Spleen (tissue), 13 donors: ENCODE measurements at places on chromosomes 3 and 15. TPM values are rescaled to one million over a fixed set of nuclear protein-coding genes. Genes with fewer than 3 reads are reported as not detected.
A peak's percentile ranks its signal among the peaks of the same experiment; 100 is the strongest.

DNA sequence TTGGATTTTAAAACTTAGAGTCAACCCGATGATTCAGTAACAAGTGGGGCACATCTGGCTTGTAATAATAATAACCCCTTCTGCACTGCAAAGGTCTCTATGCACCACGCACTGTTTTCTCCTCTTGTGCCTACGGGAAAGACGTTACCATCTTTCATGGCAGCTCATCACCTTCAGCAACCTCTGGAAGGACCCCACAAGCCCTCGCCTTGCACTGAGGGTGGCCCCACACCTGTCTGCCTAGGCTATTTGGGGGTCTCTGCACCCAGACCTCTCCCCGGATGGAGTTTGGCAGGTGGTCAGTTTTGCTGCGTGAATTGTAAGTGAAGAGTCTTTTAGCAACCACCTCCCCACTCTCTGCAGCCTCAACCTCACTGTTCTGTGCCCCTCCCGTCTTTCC is 138.6 kb upstream of the MEF2A start:
- H3K4me3 ChIP-seq, result no peak overlapping the region
- H3K27ac ChIP-seq, result no peak overlapping the region
- no peaks in the 10 kb centered on the region for H3K27me3 ChIP-seq
- no peaks in the 10 kb centered on the region for H3K36me3 ChIP-seq
- DNase-seq, result peak; percentile 44

Gene PPIB
- polyA plus RNA-seq, result 281 TPM

- no peaks in the 10 kb centered on the region for H3K36me3 ChIP-seq
- no peak for DNase-seq
- H3K27me3 ChIP-seq, result no peaks in the 10 kb centered on the region
- H3K27ac ChIP-seq, result no peak overlapping the region
- H3K4me1 ChIP-seq, result no peaks in the 10 kb centered on the region
Observed at GRCh38 chr3:97935842-97936241, 36.4 kb downstream of the RIOX2 start.

GRCh38 chr3:32109256-32109655 is 2.8 kb downstream of the GPD1L start:
- H3K4me1 ChIP-seq, result peaks cover 54% of the 10 kb centered on the region
- H3K27ac ChIP-seq, result no peak overlapping the region
- DNase-seq, result no peak

GRCh38 chr15:91153954-91154353 is 53.9 kb downstream of the SV2B start:
- H3K27me3 ChIP-seq, result peaks cover 6% of the 10 kb centered on the region
- no peaks in the 10 kb centered on the region for H3K36me3 ChIP-seq
- no peak overlapping the region for H3K27ac ChIP-seq
- no peak overlapping the region for H3K4me3 ChIP-seq
- DNase-seq, result no peak
- no peaks in the 10 kb centered on the region for H3K4me1 ChIP-seq

Gene CPN2
- polyA plus RNA-seq, result 1.0 TPM

- H3K4me1 ChIP-seq, result peaks cover 14% of the 10 kb centered on the region
- H3K27me3 ChIP-seq, result no peaks in the 10 kb centered on the region
- H3K27ac ChIP-seq, result peak overlapping the region; percentile 22
Observed at GRCh38 chr3:188284455-188285212, 130.7 kb downstream of the LPP start.

- DNase-seq, result no peak
- H3K36me3 ChIP-seq, result no peaks in the 10 kb centered on the region
- H3K4me3 ChIP-seq, result no peak overlapping the region
- no peaks in the 10 kb centered on the region for H3K4me1 ChIP-seq
Observed at GRCh38 chr15:27176785-27177406, 205.9 kb downstream of the GABRG3 start.

Gene ACY1
- 29.8 TPM for polyA plus RNA-seq

- peak overlapping the region; percentile 85 for H3K27ac ChIP-seq
- no peaks in the 10 kb centered on the region for H3K27me3 ChIP-seq
- no peak overlapping the region for H3K4me3 ChIP-seq
- DNase-seq, result no peak
- peaks cover 5% of the 10 kb centered on the region for H3K4me1 ChIP-seq
Observed at GRCh38 chr3:121665488-121665887, 4.8 kb upstream of the HCLS1 start.

DNA sequence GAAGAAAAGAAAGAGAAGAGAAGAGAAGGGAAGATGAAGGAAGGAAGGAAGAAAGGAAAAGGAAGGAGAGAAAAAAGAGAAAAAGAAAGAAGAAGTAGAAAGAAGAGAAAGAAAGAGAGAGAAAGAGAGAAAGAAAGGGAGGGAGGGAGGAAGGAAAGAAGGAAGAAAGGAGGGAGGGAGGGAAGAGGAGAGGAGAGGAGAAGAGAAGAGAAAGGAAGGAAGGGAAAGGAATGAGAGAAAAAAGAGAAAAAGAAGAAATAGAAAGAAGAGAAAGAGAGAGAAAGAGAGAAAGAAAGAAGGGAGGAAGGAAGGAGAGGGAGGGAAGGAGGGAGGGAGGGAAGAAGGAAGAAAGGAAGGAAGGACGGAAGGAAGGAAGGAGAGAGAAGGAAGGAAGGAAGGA is 217.9 kb upstream of the POU1F1 start:
- H3K36me3 ChIP-seq, result no peaks in the 10 kb centered on the region
- H3K27me3 ChIP-seq, result no peaks in the 10 kb centered on the region
- no peak overlapping the region for H3K27ac ChIP-seq
- no peaks in the 10 kb centered on the region for H3K4me1 ChIP-seq

GRCh38 chr3:32376115-32376514 is 15.5 kb upstream of the CMTM7 start:
- H3K27me3 ChIP-seq, result no peaks in the 10 kb centered on the region
- no peaks in the 10 kb centered on the region for H3K36me3 ChIP-seq
- no peak overlapping the region for H3K4me3 ChIP-seq
- H3K4me1 ChIP-seq, result no peaks in the 10 kb centered on the region

- H3K27ac ChIP-seq, result no peak overlapping the region
- H3K36me3 ChIP-seq, result no peaks in the 10 kb centered on the region
- H3K4me1 ChIP-seq, result no peaks in the 10 kb centered on the region
- no peaks in the 10 kb centered on the region for H3K27me3 ChIP-seq
- no peak overlapping the region for H3K4me3 ChIP-seq
Observed at GRCh38 chr15:33119273-33119672, 75.2 kb downstream of the FMN1 start.

Gene THPO
- polyA plus RNA-seq, result 0.11 TPM

GRCh38 chr15:51359981-51360380 is 18.5 kb downstream of the GLDN start:
- H3K27ac ChIP-seq, result no peak overlapping the region
- H3K4me3 ChIP-seq, result no peak overlapping the region
- no peak for DNase-seq
- no peaks in the 10 kb centered on the region for H3K27me3 ChIP-seq

DNA sequence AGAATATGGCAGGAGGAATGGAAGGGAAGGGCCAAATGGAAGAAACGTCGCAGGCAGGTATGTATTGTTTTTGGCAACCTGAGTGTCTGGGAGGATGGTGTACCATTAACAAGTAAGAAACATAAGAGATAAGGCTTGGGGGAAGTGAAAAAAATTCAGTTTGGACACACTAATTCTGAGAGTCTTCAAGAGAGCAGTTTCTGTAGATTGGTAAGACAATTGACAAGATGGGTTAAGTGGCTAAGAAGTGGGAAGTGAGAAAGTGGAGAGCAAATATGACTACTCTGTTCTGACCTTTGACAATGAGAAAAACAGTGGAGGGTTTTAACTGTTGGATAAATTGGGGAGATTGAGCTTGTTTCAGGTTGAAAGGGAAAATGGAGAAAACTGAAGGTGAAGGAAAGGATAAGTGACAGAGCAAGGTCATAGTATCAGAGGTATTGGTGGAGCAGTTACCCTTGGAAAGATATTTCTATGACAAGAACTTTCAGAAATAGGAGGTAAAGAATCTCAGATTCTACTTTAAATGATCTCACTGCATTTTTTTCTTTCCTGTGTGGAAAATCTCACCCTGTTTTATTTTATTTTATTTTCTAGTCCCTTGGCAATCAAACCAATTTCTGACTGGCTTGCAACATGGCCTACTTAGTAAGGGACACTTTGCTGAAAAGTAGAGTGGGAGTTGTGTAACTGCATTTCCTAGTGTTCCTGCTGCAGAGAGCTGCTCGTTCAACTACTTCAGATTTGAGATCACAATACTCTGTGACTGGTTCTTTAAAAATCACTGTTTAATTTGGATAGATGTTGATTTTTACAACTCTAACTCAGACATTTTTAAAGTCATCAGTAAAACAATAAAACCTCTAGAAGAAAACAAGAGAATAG is 23.1 kb upstream of the GABPB1 start:
- no peak for DNase-seq
- H3K27me3 ChIP-seq, result no peaks in the 10 kb centered on the region
- H3K4me3 ChIP-seq, result no peak overlapping the region
- no peak overlapping the region for H3K27ac ChIP-seq
- peaks cover 9% of the 10 kb centered on the region for H3K4me1 ChIP-seq

- no peak overlapping the region for H3K27ac ChIP-seq
- H3K36me3 ChIP-seq, result no peaks in the 10 kb centered on the region
- no peak for DNase-seq
- H3K27me3 ChIP-seq, result no peaks in the 10 kb centered on the region
- no peak overlapping the region for H3K4me3 ChIP-seq
- no peaks in the 10 kb centered on the region for H3K4me1 ChIP-seq
Observed at GRCh38 chr3:111581403-111582119, 13.6 kb downstream of the ZBED2 start.

DNA sequence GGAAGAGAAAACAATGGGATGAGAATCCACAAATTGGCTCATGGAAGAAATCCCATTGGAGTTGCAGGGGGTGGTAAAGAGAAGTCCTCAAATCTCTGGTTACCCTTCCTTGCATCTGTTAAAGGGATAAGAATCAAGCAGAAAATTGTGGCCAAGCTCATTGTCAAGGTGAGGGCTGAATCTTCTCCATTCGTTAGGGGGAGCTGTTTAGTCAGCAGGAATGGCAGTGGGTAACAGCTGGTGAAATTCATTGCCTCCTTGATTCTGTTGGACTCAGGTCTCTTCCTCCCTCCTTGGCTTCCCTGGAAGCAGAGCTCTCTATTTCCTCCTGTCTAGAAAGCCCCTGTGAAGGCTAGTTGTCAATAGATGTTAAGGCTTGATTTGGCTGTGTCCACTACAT is 343.1 kb upstream of the SEMA6D start:
- H3K4me1 ChIP-seq, result no peaks in the 10 kb centered on the region
- H3K27me3 ChIP-seq, result no peaks in the 10 kb centered on the region
- H3K27ac ChIP-seq, result no peak overlapping the region
- no peak overlapping the region for H3K4me3 ChIP-seq
- no peaks in the 10 kb centered on the region for H3K36me3 ChIP-seq

DNA sequence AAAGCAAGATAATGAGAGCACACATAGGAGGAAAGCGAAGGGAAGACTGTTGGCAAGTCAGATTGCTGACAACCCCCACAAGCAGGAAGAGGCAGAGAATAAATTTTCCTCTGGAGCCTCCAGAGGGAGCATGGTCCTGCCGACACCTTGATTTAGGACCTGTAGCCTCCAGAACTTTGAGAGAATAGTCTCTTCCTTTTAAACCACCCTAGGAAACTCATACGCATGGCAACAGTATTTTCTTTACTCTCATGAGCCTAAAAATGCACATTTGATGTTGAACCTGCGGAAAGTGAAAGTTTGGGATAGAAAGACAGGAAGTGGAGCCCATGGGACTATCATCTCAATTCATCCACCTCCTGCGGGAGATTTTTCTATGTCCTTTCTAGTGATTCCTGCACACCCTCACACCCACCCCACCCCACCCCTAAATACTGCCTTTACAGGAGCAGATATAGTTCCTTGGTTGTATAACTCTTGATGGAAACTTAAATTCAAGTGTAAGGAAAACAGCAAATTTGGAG is 116.7 kb upstream of the LPP start:
- peak overlapping the region; percentile 22 for H3K4me3 ChIP-seq
- H3K27me3 ChIP-seq, result no peaks in the 10 kb centered on the region
- no peaks in the 10 kb centered on the region for H3K4me1 ChIP-seq
- H3K36me3 ChIP-seq, result no peaks in the 10 kb centered on the region
- no peak overlapping the region for H3K27ac ChIP-seq

Gene LYZL4
- polyA plus RNA-seq, result 0.45 TPM

DNA sequence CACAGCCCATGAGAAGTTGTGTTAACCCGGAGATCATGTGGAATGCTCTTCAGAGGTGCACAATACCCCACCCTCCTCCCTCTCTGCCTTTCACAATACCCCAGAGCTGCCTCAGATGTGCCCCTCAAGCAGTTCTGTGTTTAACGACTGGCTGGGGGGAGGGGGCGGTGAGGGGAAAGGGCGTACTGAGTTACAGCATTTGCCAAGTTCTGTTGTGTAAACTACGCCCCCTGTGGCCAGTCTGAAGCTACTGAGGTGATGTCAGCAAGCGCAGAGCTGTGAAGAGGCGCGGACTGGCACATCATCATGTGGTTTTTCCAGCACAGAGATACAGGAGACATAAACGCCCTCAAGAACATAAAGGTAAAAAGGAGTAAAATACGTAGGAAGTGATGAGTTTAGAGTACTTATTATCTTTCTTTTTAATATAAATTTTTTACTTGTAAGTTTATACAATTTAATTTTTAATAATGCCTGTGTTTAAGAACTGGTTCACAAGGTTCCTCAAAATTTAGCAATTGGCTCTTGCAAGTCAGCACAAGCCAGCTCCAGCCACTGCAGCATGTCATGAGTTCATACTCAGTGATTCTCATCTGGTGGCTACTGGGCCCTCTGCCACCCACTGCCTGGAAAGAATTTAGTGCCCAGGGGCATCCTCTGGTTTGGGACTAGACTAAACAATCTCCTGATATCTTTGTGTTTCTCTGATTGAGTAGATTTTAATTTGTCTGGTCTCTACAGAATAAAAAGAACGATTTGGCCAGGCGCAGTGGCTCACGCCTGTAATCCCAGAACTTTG is 1.7 kb downstream of the EPB42 start:
- DNase-seq, result no peak
- H3K4me3 ChIP-seq, result no peak overlapping the region
- H3K27me3 ChIP-seq, result no peaks in the 10 kb centered on the region
- H3K36me3 ChIP-seq, result no peaks in the 10 kb centered on the region
- no peaks in the 10 kb centered on the region for H3K4me1 ChIP-seq
- no peak overlapping the region for H3K27ac ChIP-seq

Gene CNTN4
- 0.61 TPM for polyA plus RNA-seq

Gene CTXN2
- polyA plus RNA-seq, result not detected

Gene UROC1
- polyA plus RNA-seq, result 0.03 TPM

GRCh38 chr3:155076888-155077287 is 3.2 kb upstream of the MME start:
- H3K36me3 ChIP-seq, result no peaks in the 10 kb centered on the region
- DNase-seq, result no peak
- no peak overlapping the region for H3K27ac ChIP-seq

- H3K27me3 ChIP-seq, result peaks cover 13% of the 10 kb centered on the region
- H3K4me1 ChIP-seq, result peaks cover 5% of the 10 kb centered on the region
- no peak for DNase-seq
- H3K36me3 ChIP-seq, result no peaks in the 10 kb centered on the region
- no peak overlapping the region for H3K27ac ChIP-seq
- H3K4me3 ChIP-seq, result no peak overlapping the region
Observed at GRCh38 chr3:10841100-10841499, 25.1 kb downstream of the SLC6A11 start.

Gene GOLGA6B
- polyA plus RNA-seq, result not detected

GRCh38 chr3:121167374-121168139 is 259.6 kb downstream of the STXBP5L start:
- H3K4me3 ChIP-seq, result no peak overlapping the region
- H3K4me1 ChIP-seq, result no peaks in the 10 kb centered on the region
- no peaks in the 10 kb centered on the region for H3K27me3 ChIP-seq
- no peak for DNase-seq
- no peak overlapping the region for H3K27ac ChIP-seq
